Cerebellar cortex (tissue), 1 donor: ENCODE measurements at places on chromosomes 5 and 9.

DNA sequence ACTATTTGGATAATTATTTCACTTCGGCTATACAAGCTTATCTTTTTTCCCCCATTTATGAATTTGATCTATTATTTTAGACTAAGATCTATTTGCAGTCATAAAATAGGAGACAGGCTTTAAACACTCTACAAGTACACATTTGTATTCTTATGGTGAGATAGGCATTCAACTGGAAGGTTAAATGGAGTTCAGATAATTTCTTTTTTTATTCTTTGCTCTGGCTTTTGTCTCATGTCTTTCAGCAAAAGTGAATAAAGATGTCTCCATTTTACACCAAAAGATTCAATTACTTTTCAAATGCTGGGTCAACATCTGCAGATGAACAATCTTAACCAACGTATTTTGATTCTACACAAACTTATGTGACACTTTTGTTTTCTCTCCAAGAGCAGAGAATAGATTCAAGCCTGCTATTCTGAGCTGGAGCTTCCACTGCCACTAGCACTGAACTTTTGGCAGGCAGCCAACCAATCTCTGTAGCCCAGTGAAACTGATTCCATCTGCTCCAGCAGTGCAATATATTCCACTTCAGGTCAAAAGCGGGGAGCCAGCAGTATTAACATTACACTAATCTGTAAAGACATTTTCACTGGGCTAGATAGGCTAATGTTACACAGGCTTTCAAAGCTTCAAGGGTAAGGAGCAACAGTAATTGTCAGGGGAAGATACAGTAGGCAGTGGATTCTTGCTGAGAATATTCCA is 452.0 kb upstream of the ZNF608 start:
- DNase-seq: peak; percentile 96

- no peak for DNase-seq
Measured at GRCh38 chr9:120388003-120388855, 191.7 kb downstream of the CDK5RAP2 start.

GRCh38 chr5:132013711-132014110 is 2.3 kb upstream of the ACSL6 start:
- no peak for DNase-seq

DNA sequence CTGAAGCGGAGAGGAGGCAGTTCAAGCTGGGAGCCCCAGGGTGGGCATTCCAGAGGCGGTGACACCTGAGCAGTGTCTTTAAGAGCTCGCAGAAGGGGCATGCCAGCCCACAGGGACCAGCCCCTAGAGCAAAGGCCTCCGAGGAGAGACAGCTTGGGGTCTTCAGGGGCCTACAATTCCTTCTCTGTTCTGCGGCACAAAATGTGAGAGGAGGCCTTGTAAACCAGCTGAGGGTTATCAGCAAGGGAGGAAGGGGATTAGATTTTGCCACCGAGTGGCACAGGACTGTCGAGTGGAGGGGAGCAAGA is 505 bp upstream of the SIGMAR1 start:
- DNase-seq: no peak

DNA sequence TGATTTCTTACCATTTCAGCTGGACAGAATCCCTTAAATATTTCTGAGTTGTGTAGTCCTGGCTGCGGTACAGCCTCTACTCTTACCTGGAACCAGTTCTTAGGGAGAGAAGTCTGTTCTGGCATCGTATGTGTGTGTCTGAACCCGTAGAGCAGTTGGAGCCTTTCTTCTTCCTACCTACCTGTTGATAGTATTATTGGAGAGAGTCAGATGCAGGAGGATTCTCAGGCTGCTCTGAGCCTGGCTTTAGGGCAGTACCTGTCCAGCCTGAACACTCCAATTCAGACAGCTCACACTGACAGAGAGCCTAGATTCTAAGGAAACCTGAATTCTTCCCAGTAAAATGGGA is 190.1 kb downstream of the CD180 start:
- DNase-seq: no peak

DNA sequence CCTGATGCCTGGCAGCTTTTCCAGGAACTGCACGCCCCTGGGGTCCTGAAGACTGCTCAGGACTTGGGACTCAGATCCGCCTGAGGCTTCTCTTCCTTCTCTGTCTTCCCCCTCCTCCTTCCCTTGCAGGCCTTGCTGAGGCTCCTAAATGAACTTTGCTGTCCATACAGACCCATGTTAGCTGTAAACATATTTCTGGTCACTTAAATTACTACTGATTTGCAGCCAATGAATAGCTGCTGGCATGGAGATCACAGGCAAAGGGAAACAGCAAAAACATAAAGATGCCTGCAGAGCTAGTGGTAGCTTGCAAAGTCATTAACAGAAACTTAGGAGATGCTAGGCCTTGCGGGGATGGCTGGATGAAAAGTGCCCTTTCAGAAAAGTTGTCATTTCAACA is 261.9 kb downstream of the GADD45G start:
- DNase-seq: no peak
